NCI-H1092 (cell line): ENCODE measurements at places on chromosomes 7 and 10.

DNA sequence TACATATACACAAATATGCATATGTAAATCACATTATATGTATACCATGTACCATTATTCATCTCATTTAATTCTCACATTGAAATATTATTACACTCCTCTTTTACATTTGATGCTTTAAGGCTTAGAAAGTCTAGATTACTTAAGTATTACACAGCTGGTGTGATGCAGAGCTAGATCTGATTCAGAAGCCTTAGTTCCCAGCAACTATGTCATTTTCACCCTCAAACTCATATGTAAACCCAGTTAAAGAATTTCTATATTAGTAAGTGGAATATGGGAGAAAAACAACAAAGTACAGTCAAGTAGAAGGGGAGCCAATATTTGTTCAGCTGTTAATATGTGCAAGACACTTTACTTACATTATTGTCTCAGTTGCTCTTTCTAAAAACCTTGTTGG lies 74.3 kb upstream of the CSTF2T start:
- no peak for DNase-seq

DNA sequence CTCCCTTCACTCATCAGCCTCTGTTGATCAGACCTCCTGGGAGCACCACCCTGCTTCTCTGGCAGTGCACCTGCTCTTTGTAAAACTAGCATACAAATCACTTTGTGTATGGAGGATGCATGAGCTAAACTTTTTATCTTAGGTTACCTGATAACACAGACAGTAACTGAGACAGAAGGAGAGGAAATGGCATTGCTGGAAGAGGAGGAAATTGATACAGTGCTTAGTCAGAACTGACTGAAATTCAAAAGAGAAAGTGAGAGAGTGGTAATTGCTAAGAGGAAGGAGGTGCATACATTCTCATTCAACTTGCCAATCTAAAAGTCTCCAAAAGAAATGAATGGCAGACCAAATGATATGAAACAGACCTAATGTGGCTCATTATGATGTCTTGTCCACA lies 1120.7 kb downstream of the GATA3 start:
- no peak for DNase-seq

DNA sequence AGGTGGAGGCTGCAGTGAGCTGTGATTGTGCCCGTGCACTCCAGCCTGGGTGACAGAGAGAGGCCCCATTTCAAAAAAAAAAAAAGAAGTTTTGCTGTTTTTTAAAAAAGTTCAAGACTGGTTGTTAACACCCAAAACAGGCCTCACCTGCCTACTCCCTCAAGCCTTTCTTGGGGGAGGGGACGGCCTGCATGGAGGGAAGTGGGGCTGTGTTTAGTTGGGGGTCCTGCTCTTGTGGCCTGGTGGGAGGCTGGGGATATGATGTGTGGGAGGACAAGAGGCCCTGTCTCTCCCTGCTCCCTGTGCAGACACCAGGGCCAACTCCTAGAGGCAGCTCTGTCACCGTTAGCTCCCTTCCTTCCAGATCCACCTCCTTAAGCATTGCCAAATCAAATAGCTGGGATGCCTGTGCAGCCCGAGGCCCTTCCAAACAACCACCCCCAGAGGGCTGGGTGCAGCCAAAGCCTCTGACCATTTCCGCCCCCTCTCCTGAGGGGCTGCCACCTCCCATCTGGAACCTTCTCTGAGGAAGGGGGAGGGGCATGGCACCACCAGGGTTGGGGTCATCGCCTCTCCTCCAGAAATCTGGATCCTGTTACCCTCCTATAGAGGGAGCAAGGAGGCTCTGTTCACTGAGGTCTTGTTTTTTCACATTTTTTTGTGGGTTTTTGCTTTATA lies 32.9 kb upstream of the ANKRD2 start:
- DNase-seq: no peak

DNA sequence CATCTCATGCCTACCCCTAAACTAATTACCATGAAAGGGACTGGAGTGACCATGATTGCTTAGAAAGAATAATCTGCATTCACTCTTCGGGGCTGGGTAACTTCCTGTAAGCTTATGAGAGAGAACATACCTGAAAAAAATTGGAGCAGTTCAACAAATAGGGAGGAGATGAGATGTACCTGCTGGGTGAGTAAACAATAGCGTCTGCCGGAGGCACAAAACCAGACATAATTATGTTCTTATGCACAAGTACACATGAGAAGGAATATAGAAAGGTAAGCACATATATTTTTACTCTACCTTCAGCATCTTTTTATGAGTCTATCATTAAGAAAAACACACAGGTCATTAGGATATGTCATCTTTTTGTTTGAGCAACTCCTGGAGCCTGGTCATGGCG lies 224.6 kb upstream of the FERD3L start:
- DNase-seq: peak; percentile 71

DNA sequence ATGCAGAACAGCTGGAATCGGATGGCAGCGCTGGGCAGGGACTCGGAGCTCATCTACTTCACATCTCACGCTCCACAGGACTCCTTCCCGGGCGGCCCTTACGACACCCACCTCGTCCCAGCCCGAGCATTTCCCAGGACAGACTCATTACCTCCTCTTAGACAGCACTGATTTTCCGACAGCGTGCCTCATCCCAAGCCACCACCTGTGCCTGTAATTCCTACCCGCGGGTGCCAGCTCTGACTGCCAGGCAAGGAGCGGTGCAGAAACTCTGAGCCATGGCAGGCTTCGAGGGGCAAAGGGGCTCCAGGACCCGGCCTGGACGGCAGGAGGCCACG lies 25.6 kb downstream of the GPER1 start:
- DNase-seq: no peak

GRCh38 chr10:15253951-15254807 lies 85.7 kb upstream of the NMT2 start:
- no peak for DNase-seq

DNA sequence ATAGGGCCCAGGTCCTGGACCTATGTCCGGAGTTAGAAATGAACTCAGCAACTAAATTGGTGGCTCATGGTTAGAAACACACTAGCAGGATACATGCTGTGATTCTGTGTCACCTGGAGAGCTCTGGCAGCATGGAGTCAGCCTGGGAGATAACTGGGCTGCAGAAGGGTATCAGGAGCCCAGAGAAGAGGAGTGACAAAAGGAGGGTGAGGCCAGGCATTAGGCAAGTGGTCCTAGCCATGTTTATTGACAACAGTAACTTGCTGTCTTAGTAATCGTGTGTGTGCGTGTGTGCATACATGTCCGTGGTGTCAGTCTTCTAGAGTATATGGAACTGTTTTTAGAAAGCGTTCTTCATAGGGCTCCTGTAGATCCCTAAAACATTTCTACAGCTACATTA lies 157.5 kb upstream of the PHYHIPL start:
- no peak for DNase-seq

- DNase-seq: no peak
Observed at GRCh38 chr7:72444026-72444776, 32.1 kb upstream of the CALN1 start.

GRCh38 chr7:127245002-127245401 lies 7.7 kb downstream of the GRM8 start:
- DNase-seq: no peak

DNA sequence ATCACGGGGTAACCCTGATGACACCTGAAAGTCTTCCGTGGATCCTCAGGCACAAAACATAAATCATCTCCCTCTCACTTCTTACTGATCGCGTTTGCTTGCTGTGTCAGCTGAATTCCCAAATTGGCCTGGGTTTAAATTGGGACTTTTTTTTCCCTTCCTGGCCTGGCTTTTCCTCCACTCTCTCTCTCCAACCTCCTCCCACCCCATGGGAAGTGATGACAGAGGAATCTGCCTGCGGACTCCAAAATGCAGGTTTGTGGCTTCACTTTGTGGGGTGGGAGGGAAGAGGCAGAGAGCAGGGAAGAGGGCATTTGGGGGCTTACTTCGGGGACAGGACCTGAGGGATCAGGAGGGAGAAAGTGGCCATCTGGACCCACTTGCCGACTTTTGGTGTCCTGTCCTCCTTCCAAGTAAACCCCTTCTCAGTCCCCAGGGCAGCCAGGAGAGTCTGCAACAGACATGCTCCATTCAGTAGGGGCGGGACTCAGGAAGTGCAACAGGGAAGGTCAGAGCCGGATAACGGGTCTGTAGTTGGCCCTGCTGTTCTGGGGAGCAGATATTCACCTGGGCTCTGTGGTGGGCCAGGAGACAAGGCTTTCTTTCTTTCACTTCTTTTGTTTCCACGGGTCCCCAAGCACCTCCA lies 172.7 kb downstream of the PLXNA4 start:
- DNase-seq: no peak

DNA sequence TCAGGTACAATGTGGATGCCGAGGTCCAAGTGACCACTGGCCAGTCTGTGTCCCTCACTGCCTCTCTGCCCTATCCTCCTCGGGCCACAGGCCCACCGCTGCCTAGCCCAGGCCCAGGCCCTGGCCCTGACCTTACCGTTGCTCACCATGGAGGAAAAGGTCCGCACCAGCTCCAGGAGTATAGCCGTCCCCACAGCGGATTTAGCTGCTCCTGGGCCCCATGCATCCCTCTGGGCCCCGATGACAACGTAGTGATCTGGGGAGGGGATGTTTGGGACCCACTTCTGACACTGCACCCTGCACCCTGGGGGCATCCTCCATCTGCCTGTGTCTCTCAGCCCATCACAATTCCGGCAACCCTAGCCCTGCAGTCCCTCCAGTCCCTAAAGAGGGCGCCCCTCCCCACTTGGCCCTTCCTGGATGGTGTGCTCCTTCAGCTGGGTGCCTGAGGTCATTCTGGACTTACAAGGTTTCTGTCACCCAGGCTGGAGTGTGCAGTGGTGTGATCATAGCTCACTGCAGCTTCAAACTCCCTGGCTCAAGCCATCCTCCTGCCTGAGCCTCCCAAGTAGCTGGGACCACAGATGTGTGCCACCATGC lies 12.1 kb downstream of the TFR2 start:
- no peak for DNase-seq

DNA sequence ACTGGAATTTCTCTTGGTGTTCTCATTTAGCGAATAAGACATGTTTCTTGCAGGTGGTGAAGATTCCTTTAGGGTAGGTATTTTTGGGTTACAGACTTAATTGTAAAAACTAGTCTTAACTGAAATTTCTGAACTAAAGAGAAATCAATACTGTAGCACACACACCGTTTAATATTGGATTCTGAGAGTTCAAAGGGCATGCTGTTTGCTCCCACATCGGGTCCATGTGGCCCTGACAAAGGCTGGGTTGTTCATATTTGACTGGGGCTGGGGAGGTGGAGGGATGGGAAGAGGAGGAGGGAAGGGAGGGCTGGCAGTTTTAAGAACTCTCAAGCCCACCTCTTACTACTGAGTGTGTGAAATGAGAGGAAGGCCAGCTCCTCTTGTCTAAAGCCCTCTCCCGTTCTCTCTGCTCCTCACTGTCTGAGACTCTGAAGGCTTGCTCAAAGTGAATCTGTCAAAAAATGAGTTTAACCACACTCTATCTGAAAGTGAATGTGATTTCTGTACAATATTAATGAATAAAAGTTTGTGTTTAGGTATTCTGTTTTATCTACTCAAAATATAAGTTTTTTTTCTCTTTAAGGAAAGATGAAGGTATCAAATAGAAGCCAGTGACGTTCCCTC lies 40.0 kb upstream of the RHEB start:
- DNase-seq: no peak

- no peak for DNase-seq
Observed at GRCh38 chr10:28983799-28984198, 305.1 kb upstream of the LYZL1 start.

DNA sequence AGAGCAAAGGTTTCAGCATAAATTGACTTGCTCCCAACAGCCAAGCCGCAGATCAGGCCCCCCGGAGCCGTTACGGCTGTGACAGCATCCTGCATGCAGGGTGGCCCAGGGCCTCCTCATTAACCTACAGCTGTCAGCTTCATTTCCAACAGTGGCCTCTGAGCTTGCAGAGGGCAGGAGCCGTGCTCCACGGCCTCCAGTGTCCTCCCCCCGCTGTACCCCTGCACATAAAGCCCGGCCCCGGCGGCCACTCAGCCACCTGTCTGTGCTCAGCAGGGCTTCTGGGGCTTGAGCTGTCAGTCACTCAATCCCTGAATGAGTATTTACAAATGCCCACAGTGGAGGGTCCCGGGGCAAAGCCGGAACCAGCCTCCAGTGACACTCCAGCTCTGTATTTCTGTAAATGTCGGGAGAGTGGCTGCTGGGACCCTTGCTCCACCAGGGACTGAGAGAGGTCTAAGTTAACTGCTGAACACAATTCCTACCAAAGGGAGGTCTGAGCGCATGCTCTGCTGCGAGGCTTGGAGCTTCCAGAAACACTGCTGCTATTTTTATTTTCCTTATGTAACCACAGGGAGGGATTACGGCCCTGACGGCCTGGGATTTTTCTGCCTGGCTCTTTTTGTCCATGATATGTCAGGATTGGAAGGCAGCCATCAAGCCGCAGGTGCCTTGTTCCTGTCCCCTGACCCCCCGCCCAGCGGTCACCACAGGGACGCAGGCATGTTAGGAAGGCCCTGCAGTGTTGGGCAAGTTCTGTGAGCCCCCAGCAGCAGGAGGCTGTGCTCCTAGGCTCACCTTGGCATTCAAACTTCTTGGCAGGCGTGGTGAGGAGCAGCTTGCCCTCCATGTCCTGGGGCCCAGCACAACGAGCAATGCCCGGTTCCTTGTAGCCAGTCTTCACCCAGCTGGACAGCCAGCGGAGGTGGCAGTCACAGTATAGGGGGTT lies 165.0 kb downstream of the SLIT1 start:
- DNase-seq: no peak

DNA sequence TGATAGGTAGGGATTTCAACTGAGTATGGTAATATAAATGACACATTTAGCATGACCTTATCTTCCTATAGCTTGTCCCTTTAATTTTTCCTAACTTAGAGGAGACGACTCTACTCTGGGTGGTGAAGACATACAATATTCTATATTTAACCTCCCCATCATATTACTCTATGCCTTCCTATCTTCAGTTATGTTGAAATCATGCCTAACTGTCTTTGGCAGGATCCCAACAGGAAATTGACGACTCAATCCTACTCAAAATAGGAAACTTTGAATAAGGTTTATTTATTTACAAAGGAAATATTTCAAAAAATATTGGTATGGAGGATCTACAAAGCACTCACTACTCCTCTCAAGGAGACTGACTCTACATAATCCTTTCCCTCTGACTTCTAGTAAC lies 24.1 kb upstream of the SEMA3A start:
- DNase-seq: no peak

DNA sequence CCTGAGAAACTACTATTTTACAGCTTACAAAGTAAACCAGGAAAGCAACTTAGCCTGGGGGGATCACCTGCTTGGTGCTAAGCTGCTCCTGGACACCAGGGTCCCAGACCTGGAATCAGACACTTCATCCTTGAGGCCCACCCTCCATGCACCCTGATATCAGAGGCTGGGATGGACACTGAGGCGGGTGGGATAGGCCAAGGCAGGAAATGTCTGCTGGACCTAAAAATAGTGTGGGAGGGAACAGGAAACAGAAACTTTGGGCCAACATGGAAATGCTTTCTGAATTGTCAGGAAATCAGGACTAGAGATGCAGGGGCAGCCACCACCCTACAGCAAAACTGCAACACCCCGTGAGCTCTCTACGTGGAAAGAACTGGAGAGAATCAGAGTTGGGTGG lies 101.5 kb upstream of the PODXL start:
- no peak for DNase-seq

GRCh38 chr10:3077940-3078630 lies 10.7 kb downstream of the PFKP start:
- no peak for DNase-seq

GRCh38 chr10:102729029-102730026 lies 14.4 kb upstream of the WBP1L start:
- DNase-seq: peak; percentile 16
